AG04449 (cell line): ENCODE measurements at places on chromosomes 5 and 9.

DNA sequence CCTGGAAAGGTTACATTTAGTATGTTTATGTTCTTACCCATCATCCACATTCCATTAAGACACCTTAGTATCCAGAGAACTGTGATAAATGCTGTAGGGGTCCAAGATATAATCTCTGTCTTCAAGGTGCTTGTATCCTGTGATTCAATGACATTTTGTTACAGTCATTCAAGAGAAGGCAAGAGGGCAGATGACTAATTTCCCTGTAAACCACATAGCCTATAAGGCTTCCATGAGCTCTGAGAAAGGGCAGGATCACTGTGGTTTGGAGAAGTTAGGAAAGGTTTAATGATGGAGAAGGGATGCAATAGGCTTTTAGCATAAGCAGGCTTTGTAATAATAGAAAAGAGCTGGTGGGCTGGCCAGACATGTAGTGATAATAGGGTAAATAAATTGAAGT lies 40.0 kb downstream of the PAPPA start:
- DNase-seq: peak; percentile 34

DNA sequence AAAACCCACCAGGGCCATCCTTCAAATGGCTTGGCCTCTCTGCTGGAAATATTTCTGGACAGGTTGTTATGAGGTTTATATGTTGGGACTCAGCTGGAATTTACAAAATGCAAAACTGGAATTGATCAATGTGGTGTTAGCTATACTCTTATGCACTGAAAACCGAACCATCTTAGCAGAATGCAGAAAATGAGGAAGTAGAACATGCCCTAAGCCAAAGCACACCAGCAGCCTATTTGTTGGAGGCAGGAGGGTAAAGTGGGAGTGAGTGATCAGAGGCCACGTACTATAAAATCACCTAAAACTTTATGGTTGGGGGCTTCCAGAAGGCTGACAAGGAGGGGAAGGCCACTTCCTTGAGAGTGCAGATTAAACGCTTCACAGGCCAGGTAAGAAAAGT lies 63.6 kb upstream of the C5orf63 start:
- no peak for DNase-seq

DNA sequence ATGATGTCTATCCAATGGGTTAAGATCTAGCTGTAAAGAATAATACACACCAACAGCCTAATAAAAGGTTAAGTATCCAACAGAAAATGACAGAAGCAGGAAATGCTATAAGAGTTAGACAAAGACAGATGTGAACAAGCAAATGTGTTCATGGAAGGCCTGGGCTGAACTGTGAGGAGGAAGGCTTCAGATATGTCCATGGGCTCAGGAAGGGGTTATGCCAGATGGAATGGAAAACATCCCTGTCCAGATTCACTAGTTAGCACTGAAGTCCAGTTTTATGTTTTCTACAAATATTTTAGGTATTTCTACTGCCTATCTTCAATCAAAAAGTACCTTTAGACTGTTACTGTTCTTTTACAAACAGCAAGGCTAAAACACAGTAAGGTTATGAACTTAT lies 27.1 kb downstream of the ERAP1 start:
- DNase-seq: no peak

- DNase-seq: no peak
These were observed 12.9 kb upstream of the FRRS1L start for GRCh38 chr9:109179801-109180523.

DNA sequence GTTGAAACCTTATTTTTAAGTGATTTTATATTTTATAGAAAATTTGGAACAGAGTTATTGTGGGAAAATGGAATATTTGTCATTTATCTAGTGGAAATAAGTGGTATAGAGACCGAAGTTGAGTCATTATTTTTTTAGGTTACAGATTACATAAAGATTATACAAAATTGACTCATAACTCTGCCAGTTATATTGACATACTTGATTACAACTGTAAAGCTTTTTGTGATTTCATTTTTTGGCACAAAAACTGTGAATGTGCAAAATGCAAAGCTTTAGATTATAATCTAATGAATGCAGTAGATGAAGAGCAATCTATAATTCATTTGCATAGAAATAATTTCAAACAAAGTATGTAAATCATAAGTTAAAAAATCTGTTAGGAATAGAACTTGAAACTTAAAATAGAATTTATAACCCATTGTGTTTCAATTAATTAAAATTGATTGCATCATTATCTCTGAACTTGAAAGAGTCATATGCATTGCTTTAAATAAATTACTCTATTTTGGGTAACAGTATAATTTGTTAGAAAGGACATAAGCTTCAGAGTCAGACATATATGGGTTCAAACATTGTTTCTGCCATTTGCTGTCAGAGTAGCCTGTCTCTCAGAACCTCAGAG lies 280.4 kb downstream of the FER start:
- no peak for DNase-seq

- no peak for DNase-seq
These were observed 81.7 kb upstream of the CPEB4 start for GRCh38 chr5:173806270-173807035.

- no peak for DNase-seq
These were observed 290.3 kb downstream of the RFX3 start for GRCh38 chr9:3235497-3235896.

GRCh38 chr9:91119679-91120078 lies 242.0 kb downstream of the AUH start:
- DNase-seq: peak; percentile 58

DNA sequence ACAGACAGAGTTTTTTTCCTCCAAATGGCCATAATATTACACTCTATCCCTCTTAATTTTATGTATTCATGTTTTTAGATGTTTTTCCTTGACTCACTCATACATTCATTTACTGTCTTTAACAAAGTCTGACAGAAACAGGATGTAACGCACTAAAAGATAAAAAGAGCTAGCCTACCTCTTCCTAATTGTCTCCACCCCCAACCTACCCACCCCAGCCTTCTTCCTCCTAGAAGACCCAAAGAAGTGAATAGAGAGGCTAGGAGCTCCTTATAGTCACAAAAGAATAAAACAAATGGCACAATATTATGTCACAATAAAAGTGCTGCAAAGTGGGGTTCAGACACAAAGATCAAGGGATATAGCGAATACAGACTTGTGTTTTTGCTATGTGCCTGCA lies 719 bp downstream of the NOL8 start:
- no peak for DNase-seq

DNA sequence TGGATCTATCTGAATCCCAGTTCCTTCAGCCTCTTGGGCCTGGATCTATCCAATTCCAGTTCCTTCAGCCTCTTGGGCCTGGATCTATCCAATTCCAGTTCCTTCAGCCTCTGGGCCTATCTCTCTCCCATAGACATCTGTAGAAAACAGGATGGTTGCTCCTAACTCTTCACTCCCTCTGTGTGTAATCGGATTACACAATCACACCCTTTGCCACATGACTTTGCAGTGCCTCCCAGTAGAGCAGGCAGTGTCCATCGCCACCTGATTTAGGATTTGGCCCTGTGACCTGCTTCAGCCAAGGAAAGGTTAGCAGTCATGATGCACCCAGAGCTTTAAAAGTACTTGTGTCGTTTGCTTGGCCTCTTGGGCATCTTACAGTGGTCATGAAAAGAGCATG lies 56.7 kb downstream of the LHX2 start:
- DNase-seq: no peak

DNA sequence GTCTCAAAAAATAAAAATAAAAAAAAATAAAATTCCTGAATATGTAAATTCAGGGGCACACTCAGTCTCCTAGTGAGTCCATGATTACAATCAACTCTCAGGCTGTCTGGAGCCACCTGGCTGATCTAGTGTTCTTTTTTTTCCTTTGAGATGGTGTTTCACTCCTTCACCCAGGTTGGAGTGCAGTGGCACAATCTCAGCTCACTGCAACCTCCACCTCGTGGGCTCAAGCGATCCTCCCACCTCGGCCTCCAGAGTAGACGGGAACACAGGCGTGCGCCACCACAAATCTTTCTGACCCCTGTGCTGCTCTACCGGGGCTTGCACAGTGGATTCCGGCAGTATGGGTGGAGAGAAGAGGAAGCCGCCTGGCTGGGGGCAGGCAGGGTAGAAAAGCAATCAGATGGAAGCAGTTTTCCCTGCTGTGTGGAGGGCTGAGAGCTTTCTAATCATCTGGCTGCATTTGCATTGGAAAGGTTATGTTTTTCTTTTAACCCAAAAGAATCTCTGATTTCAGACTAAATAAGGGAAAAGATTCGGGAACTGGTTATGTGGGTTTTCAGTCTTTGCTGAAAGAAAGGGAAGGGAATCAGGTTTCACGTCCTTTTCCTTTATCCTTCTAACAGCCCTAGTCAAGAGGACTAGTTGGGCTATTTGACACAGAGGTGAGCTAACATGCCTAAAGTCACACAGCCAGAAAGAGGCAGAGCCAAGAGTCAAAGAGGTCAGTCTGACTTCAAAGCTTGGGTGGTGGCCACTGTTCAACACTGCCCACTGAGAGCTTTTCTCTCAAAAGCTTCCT lies 26.3 kb upstream of the CORO2A start:
- DNase-seq: peak; percentile 34

DNA sequence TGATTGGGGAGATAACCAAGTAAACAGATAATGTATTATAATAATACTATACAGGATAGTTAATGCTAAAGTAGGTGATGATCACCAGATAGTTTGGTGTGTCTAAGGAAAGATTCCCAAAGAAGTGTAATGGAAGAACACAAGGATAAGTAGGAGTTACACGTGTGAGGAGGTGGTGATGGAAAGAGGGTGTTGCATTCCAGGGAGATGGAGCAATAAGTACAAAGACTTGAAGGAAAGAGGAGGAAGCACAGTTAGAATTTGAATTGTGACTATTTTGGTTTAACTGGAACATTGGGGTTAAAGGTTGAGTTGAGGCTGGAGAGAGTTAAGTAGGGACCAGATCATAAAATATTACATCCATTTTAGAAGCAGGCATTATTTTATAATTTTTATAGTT lies 76.9 kb downstream of the IPO11 start:
- DNase-seq: no peak

DNA sequence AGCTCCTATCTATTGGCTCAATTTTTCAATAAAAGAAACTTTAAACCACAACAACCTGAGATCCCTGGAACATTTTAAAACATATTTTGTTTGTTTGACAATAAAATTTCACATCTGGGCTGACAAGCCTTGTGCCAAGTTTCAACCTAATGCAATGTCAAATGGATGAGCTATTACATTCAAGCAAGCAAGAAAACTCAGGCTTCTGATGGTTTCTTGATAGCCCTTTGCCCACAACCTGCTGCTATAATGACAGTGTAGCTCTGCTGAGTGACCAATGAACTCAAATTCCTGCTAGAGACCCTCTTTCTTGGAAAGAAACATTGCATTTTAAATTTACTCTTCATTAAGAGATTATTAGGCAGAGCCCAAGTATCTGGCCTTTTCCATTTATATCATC lies 472.9 kb downstream of the ARHGEF28 start:
- no peak for DNase-seq

- no peak for DNase-seq
These were observed 92.4 kb upstream of the PRRC1 start for GRCh38 chr5:127425037-127425436.

- DNase-seq: peak; percentile 53
These were observed 95.5 kb downstream of the PDE8B start for GRCh38 chr5:77305956-77306355.

- DNase-seq: no peak
These were observed 1808.6 kb upstream of the NUDT12 start for GRCh38 chr5:105371169-105371568.

DNA sequence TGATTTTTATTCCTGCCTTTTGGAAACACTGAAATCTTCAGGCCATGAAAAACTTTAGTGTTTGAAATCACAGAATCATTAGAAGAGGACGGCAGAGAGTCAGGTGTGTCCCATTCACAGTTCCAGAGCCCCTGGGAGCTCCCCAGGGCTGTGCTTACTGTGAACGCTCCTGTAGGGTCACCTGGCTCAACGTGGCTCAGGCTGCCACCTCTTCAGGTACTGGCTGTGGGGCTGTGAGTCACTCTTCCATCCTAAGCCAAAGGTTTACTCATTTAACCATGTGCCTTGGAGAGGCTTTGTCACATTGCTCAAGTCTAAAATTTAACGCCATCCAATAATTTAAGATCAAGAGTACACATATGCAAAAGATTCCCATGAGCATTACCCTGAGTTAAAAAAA lies 50.2 kb upstream of the FSTL4 start:
- no peak for DNase-seq

- no peak for DNase-seq
These were observed 45.0 kb upstream of the ABL1 start for GRCh38 chr9:130789747-130790672.

- DNase-seq: no peak
These were observed 233.6 kb upstream of the SLC24A2 start for GRCh38 chr9:20022410-20022809.

DNA sequence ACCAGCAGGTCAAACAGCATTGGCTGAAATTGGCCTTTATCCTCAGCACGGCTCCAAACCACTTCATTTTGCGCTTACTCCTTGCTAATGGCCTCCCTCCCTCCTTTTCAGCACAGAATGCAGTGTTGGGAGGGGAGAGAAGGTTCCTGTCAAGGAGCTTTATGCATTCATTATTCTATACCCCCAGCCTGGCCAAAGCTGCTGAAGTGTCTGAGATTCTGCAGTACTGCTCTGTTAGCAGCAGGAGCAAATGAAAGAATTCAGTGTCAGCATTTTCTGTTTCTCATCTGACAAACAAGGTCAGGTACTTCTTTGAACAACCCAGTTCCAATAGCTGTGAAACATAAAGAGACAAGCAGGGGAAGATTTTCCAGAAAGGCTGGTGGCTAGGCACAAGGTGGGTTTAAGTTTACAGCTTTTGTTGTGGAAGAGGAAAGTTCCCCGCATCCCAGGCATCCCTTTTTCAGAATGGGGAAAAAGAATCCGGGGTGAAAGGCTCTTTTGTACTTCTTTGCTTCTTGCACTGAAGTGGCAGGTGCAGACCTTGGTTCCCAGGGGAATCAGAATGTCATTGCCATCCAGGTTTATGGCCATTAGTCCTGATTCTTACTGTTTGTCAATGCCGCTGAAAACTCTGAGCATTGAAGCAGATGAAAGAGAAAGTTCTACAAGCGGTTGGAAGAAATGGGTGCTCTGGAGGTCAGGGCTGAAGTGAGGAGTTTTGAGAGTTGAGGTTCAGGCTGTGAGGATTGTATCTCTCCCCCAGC lies 109.3 kb upstream of the APC start:
- DNase-seq: no peak

GRCh38 chr9:110785166-110785565 lies 116.6 kb downstream of the MUSK start:
- no peak for DNase-seq
